GM23248 (cell line): ENCODE measurements at places on chromosomes 2 and 18. TPM values are rescaled to one million over a fixed set of nuclear protein-coding genes. Genes with fewer than 3 reads are reported as not detected.

DNA sequence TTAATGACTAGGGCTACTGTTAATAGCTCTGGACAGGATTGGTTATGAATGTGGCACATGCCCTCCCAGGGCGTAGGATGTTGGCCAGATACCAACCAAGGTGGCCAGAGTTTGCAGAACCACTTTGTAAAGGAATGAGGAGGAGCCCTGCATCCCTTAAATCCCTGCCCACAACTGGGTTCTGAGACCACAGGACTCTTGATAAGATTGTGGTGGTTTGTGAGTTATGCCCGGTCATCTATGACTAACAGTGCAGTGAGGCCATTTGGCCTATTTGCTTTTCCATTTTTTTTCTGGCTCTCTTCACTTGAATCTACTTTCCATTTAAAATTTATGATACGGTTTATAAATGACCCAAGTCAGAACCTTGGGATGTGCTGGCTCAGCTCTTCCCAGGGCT is 294.5 kb downstream of the PRKCE start:
- DNase-seq = peak; percentile 86

GRCh38 chr2:237725661-237726060 is 72.9 kb upstream of the RBM44 start:
- DNase-seq = no peak

DNA sequence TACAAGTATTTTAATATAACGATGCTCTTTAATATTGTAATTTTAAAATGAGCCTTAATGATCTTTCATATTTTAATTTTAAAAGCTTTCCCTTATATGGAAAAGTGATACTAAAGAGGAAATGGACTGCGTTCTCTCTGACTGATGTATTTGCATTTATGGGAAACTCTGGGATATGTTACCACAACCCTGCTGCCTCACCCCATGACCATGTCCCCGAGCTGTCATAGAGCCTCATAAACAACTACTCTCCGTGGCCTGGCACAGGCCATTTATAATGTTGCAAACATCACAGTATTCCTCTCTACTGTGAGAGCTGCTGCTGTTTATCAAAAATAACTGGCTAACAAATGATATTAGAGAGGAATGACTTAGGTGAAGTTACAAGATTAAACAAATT is 75.8 kb upstream of the SEC11C start:
- no peak for DNase-seq

DNA sequence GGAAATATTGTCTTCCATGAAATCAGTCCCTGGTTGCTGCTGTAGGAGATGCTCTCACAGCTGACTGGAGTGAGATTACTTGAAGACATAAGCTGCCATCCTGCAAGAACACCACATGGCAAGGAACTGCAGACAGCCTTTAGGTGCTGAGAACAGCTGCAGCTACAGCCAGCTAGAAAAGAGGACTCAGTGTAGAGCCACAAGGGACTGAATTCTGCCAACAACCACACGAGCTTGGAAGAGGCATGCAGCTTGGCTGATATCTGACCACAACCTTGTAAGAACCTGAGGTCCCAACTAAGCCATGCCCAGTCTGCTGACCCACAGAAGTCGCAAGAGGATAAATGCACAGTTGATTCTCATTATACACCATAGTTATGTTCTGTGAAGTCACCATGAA is 181.8 kb upstream of the ARL4C start:
- DNase-seq = peak; percentile 81

TCF23 gene
- polyA plus RNA-seq = not detected in 2 replicates
